ENCODE measurements at places on chromosomes 12 and 14.
A peak's percentile ranks its signal among the peaks of the same experiment; 100 is the strongest.

DNA sequence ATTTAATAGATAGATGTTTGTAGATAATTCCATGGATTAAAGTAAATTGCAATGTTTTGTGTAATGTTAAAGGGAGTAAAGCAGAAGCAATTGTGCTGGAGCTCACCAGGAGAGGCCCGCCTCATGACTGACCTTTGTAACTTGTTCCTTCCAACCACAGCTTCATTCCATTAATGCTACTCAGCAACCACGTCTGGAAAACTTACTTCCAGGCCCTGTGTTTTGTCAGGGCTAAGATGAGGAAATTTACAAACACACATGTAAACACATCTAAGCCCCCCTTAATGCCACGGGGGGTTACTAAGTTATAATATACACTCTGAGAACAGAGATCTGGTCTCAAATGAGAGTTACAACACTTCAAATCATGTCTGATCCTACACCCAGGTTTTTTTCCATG lies 12.4 kb downstream of the LUM start:
- H3K36me3 ChIP-seq: no peaks in the 10 kb centered on the region
- H3K4me1 ChIP-seq: no peaks in the 10 kb centered on the region
- no peak overlapping the region for H3K27ac ChIP-seq
- DNase-seq: no peak

DNA sequence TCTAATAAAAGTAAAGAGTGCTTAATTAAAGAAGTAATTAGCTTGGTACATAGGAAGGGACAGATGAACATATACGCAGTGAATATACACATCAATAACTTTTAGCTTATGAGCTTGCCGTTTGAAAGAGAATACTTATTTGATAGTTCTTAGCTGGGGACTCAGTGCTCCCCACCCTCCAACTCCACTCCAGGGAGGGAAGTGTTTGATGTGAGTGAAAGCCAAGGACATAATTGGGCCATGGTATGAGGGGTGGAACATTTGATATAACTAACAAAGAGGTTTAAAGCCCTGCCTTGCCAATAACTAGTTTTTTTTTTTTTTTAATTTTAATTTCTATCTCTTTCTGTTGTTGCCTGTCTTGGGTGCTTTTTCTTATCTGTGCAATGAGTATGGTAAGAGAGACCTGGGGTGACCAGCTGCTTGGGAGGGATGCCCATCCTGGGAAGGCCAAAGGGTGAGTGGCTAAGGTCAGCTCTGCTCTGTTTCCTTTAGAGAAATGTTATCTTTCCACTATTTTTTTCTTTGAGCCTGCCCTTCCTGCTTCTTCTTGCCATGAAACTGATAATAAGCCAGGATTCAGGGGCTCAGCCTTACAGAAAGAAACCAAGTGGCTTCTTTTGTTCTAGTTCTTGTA lies 132.8 kb upstream of the CPSF6 start:
- no peak overlapping the region for H3K4me3 ChIP-seq
- H3K4me1 ChIP-seq: no peaks in the 10 kb centered on the region
- no peak for DNase-seq
- no peaks in the 10 kb centered on the region for H3K36me3 ChIP-seq
- H3K27ac ChIP-seq: no peak overlapping the region

GRCh38 chr12:95522692-95523091 lies 28.6 kb downstream of the USP44 start:
- no peak overlapping the region for H3K27ac ChIP-seq
- H3K4me3 ChIP-seq: no peak overlapping the region
- no peaks in the 10 kb centered on the region for H3K4me1 ChIP-seq

DNA sequence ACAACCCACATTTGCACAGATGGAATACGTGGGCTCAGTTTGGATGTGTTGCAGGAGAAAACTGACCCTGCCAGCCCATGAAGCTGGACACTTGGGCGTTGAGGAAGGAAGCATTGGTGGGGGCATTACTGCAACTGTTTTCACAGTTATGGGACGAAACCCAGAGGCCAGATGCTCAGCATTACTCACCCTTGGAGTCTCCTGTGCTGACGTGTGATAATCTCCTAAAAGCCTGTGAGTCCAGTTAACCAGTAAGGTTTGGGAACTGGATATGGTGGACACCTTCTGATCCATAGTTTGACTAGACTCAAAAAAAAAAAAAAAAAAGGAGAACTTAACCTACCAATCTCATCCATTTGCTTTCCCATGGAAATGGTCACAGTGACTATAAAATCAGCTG lies 52.8 kb upstream of the EGLN3 start:
- H3K4me3 ChIP-seq: no peak overlapping the region
- H3K36me3 ChIP-seq: no peaks in the 10 kb centered on the region
- no peak for DNase-seq
- no peaks in the 10 kb centered on the region for H3K4me1 ChIP-seq
- no peak overlapping the region for H3K27ac ChIP-seq

GRCh38 chr14:89491711-89492381 lies 74.8 kb upstream of the FOXN3 start:
- H3K27me3 ChIP-seq: peaks cover 2% of the 10 kb centered on the region
- H3K27ac ChIP-seq: no peak overlapping the region
- DNase-seq: no peak
- H3K36me3 ChIP-seq: no peaks in the 10 kb centered on the region

GRCh38 chr12:48189331-48190125 lies 6.1 kb downstream of the CCDC184 start:
- peaks cover 13% of the 10 kb centered on the region for H3K27me3 ChIP-seq
- H3K36me3 ChIP-seq: peaks cover 7% of the 10 kb centered on the region
- H3K4me3 ChIP-seq: no peak overlapping the region
- H3K27ac ChIP-seq: no peak overlapping the region
- peak; percentile 75 for DNase-seq

- DNase-seq: no peak
- H3K27me3 ChIP-seq: peaks cover 5% of the 10 kb centered on the region
- no peak overlapping the region for H3K27ac ChIP-seq
- H3K36me3 ChIP-seq: no peaks in the 10 kb centered on the region
These were observed 119.2 kb downstream of the GALC start for GRCh38 chr14:87873741-87874140.

DNA sequence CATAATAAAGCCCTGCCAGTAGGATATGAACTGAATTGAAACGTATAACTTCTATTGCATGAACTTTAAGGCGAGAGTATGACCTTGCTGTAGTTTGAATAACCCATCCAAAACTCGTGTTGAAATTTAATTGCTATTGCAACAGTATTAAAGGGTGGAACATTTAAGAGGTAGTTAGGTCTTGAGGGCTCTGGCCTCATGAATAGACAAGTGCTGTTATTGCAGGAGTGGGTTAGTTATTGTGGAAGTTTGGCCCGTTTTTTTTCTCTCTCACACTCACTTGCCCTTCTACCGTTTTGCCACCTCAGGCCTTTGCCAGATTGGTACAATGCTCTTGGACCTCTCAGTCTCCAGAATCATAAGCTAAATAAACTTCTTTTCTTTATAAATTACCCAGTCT lies 473.7 kb upstream of the SYT1 start:
- no peaks in the 10 kb centered on the region for H3K36me3 ChIP-seq
- H3K27me3 ChIP-seq: no peaks in the 10 kb centered on the region
- no peak overlapping the region for H3K27ac ChIP-seq
- H3K4me3 ChIP-seq: no peak overlapping the region
- H3K4me1 ChIP-seq: no peaks in the 10 kb centered on the region

DNA sequence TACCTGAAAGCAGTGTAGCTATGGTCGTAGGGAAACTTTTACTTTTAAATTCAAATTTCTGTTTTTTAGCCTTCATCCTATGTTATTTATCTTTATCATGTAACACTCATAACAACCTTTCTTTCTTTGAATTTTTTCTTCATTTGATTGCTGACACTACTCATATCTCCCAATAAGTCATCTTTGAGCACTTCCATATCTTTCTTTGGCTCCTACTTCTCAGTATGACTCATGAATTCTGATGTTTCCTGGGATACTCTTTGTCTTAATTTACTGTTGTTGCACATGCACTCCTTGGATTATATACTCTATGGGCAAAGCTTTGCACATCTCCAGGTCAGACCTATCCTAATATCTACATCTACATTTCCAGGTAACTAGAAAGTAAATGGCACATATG lies 18.1 kb upstream of the IAPP start:
- no peak for DNase-seq
- no peaks in the 10 kb centered on the region for H3K4me1 ChIP-seq
- no peaks in the 10 kb centered on the region for H3K27me3 ChIP-seq
- H3K36me3 ChIP-seq: no peaks in the 10 kb centered on the region

DNA sequence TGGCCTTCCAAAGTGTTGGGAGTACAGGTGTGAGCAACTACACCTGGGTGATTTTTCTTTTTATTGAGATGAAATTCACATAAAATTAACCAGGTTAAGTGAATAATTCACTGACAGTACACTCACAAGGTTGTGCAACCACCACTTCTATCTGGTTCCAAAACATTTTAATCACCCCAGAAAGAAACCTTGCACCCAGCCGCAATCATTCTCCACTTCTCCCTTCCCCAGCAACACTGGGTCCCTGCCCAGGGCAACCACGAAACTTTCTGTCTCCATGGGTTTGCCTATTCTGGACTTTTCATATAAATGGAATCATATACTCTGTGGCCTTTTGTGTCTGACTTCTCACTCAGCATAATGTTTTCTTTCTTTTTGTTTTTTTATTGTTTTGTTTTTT lies 26.3 kb upstream of the MLXIP start:
- no peak overlapping the region for H3K4me3 ChIP-seq
- H3K27me3 ChIP-seq: peaks cover 5% of the 10 kb centered on the region
- no peaks in the 10 kb centered on the region for H3K36me3 ChIP-seq
- no peak for DNase-seq
- H3K27ac ChIP-seq: no peak overlapping the region
- peaks cover 1% of the 10 kb centered on the region for H3K4me1 ChIP-seq

DNA sequence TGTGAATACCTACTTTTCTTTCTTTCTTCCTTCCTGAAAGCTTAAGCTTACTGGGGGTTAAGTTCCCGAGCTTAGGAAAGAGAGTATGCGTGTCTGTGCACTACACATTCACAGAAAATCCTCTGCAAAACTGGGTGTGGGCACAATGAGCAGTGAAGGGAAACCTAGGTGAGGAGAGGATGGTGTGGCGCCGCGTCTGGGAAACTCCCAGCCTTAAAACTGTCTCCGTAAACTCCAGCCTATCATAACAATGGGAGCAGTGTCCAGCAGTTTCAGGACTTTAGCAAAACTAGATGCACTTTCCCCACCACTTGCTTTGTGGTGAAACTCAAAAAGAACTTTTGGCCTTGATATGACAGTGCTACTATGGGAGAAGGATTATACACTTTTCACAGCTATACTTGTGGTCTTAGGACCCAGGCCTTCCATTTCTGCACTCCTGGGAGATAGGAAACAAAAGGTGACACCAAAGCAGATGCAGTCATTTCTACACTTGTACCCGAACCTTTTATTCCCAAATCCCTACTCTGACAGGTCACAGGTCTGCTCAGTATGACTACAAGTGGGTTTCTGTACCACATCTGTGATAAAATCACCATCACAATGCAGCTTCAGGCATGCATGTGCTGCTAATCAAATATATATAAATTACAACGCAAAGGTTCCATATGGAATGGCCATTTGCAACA lies 10.4 kb downstream of the AKAP5 start:
- H3K36me3 ChIP-seq: no peaks in the 10 kb centered on the region
- no peaks in the 10 kb centered on the region for H3K4me1 ChIP-seq

DNA sequence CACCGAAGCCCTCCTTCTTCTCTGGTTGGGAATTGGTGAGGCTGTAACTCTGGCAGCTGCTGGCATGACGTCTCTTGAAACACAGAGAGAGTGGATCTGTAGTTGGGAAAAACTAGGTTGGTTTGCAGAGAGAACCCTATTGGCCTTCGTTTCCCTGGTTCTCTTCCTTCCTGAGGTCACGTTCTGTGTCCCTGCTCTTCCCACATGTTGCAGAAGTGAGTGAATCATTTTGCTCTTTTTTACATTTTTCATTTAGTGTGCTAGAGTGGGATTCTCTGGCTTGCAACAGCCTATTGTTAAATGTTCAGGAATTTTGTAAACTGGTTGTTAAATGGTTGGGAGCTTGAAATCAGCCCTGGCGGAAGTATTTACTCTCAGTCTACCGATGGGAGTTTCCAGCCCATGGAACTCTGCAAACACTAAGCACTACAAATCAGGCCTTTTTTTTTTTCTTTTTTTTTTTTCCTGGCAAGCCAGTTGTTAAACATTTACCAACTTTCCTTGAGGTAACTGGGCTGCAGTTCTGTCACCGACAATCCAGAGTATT lies 26.8 kb upstream of the CKAP4 start:
- DNase-seq: no peak
- no peak overlapping the region for H3K27ac ChIP-seq
- peaks cover 2% of the 10 kb centered on the region for H3K27me3 ChIP-seq
- no peak overlapping the region for H3K4me3 ChIP-seq

GRCh38 chr14:71150737-71151136 lies 243.5 kb downstream of the PCNX1 start:
- no peaks in the 10 kb centered on the region for H3K4me1 ChIP-seq
- H3K4me3 ChIP-seq: no peak overlapping the region
- H3K36me3 ChIP-seq: peaks cover 18% of the 10 kb centered on the region
- H3K27me3 ChIP-seq: no peaks in the 10 kb centered on the region
